Omental fat pad (tissue), 4 donors: ENCODE measurements at places on chromosomes 12 and 14.

DNA sequence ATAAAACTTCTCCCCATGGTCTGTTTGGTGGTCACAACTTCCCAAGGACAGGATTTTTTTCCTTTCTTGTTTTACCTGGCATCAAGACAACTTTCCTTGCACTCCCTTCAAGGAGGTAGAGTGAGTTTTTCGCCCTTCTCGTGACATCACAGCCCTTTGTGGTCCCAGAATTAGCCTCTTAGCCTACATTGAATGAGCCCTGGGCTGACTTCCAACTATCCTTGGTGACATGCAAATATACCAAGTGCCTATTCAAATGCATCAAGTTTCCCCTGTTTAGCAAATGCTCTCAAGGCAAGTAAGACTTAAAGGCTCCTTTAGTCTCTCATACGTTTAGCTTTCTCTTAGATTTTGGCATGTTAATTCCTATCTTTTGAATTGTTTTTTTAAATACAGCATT is 36.6 kb downstream of the TC2N start:
- DNase-seq, result no peak

DNA sequence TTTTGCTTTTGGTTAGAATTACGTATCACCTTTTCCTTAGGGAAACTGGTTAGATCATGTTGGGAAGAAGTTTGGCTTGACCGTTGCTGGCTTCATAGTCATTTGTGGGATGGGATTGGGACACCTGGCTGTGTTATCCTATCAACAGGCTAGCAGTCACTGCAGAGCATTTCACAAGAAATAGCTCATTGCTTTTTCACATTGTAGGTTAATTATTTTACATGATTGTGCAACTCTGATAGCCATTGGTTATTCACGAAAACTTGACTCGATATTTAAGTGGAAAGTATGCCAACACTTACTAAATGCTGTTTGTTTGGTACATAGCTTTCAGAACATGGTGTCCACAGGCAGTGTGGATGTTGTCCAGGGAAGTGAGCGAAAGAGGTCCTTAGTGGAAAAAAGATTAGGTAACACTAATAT is 89.4 kb downstream of the NKX2-1 start:
- no peak for DNase-seq

DNA sequence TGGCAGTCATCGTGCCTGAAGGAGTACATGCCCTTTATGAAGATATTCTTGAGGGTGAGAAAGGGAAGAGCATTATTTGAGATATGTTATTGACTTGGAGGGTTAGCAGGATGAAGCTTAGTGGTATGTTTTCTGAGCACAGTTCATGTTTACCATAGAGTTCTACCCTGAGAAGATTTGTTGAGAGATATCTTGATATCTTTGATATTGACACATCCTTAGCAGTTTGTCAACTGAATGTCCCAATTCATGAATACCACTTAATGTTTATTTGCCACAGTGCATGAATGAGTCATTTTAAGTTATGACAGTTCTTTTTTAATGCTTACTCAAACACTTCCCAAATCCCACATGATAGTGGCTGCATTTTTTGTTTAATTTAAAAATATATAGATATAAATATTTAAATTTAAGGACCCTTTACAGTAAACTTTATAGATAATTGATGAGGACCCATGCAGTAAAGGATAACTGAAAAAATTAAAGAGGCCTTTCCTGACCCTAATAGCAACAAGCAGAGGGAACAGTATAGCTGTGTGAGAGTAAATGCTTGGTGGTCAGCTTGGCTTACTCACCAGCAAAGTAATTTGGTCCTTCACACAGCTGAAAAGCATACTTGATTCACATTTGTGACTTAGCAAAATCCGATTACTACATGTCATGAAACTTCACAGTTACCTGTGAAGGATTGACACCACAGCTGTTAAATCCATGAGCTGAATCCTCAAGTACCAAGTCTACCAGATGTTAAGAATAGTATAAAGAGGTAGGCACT is 25.8 kb downstream of the SLC39A9 start:
- DNase-seq, result no peak

- DNase-seq, result no peak
Measured at GRCh38 chr12:122902854-122903692, 7.1 kb upstream of the VPS37B start.

DNA sequence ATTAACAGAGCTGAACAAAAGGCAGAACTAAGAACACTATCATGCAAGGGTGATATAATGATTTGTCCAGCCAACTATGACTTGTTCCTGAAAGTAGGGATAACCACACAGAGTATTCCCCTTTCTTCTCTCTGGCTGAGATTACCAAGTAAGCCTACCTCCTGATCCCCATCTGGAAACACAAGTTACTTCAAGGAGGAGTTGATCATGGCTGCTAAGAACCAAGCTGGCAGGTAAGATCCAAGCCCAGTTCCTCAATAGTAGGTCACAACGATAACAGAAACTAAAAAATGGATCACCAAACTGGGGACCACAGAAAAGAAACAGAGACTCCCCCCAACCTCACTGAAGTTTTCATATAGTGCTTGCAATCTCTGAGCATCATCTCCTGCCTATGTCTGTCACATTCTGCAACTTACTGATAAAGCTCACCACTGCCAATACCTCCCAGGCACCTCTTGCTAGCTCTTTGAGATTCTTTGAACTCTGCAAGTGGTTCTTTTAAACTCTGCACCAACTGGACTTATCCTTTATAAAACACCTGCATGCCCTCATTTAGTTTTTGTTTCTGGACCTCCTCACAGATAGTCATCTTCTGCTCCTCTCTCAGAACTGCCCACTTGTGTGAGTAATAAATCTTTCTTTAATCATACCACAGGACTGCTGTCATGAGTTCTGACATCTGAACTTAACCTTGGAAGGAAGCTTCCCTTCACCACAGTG is 76.6 kb downstream of the LRP6 start:
- no peak for DNase-seq
